T-helper 17 cell (primary cell): ENCODE measurements at places on chromosomes 5 and 9. TPM values are rescaled to one million over a fixed set of nuclear protein-coding genes. Genes with fewer than 3 reads are reported as not detected.

DNA sequence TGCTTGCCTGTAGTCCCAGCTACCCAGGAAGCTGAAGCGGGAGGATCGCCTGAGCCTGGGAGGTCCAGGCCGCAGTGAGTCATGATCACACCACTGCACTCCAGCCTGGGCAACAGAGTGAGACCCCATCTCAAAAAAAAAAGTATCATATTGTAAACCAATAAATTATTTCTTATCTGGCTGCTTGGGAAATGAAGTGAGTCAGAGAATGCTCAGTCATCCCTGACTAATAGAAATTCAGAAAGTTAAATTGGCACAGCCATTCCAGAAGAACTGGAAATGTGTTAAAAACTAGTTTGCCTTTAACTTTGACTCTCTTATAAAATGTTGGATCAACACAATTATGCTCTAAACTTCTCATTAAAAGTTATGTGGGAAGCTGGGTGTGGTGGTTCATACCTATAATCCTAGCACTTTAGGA lies 9.8 kb upstream of the GNE start:
- no peaks in the 10 kb centered on the region for H3K27me3 ChIP-seq
- no peak overlapping the region for H3K4me3 ChIP-seq
- no peaks in the 10 kb centered on the region for H3K4me1 ChIP-seq
- H3K27ac ChIP-seq = no peak overlapping the region

DNA sequence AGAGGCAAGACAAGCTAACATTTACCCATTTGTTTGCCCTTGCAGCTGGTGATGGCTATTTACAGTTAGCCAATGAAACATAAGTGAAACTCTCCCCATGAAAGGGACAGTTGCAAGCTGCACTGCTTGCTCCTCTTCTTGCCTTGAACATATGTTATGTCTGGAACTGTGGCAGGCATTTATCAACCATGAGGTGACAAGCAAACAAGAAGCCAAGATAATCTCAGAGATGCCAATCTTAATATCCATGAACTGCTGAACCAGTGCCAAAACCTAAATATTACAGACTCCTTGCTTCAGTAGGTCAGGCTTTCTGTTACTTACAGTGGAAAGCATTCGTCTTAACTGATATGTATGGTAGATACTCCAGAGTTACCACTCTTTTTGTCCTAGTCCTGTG lies 133.4 kb downstream of the ACTBL2 start:
- H3K27me3 ChIP-seq = peaks cover 20% of the 10 kb centered on the region
- H3K4me3 ChIP-seq = no peak overlapping the region
- no peak overlapping the region for H3K27ac ChIP-seq
- DNase-seq = no peak

HEXB gene
- 43.2 TPM for total RNA-seq

BHMT gene
- not detected for total RNA-seq

DNA sequence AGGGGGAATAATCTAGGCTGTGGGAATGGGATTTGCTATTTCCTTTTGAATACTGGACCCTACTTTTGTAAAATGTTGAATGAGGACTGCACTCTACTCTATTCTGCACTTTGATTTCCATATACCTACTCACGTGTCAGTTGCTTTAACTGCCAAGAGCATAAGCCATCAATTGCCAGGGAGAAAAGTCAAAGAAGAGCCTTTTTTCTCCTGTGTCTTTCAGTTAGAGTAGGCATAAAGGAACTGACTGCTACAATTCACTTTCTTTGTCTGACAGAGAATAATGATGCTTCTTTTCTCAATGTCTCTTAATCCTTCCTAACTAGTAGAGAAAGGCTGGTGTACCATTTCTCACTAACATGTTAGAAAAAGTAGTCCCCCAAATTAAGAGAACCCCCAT lies 231.6 kb downstream of the ELAVL2 start:
- H3K27me3 ChIP-seq = no peaks in the 10 kb centered on the region
- no peak overlapping the region for H3K4me3 ChIP-seq
- peaks cover 6% of the 10 kb centered on the region for H3K4me1 ChIP-seq
- no peak for DNase-seq
- no peaks in the 10 kb centered on the region for H3K36me3 ChIP-seq
- H3K27ac ChIP-seq = no peak overlapping the region

DNA sequence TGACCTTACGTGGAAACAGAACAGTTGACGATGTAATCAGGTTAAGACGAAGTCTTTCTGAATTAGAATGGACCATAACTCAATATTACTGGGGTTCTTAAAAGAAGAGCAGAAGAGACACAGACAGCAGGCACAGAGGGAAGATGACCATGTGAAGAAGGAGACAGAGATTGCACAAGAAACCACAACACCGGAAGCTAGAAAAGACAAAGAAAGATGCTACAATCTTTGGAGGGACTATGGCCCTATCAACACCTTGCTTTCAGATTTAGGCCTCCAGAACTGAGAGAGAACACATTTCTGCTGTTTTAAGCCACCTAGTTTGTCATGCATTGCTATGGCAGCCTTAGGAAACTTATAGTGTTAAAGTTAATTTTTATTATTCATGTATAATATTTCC lies 27.1 kb downstream of the CDH9 start:
- H3K27me3 ChIP-seq = no peaks in the 10 kb centered on the region
- DNase-seq = no peak
- H3K36me3 ChIP-seq = no peaks in the 10 kb centered on the region
- H3K27ac ChIP-seq = no peak overlapping the region
- no peaks in the 10 kb centered on the region for H3K4me1 ChIP-seq

- H3K36me3 ChIP-seq = no peaks in the 10 kb centered on the region
- peaks cover 32% of the 10 kb centered on the region for H3K27me3 ChIP-seq
- no peaks in the 10 kb centered on the region for H3K4me1 ChIP-seq
- DNase-seq = no peak
- no peak overlapping the region for H3K27ac ChIP-seq
Observed at GRCh38 chr5:172380301-172380986, 73.9 kb downstream of the SH3PXD2B start.

MRPL36 gene
- total RNA-seq = 12.3 TPM

- H3K4me3 ChIP-seq = no peak overlapping the region
- H3K36me3 ChIP-seq = no peaks in the 10 kb centered on the region
- peaks cover 10% of the 10 kb centered on the region for H3K4me1 ChIP-seq
- no peak overlapping the region for H3K27ac ChIP-seq
- peaks cover 16% of the 10 kb centered on the region for H3K27me3 ChIP-seq
- no peak for DNase-seq
Observed at GRCh38 chr9:125887172-125887571, 140.0 kb downstream of the PBX3 start.

- H3K27ac ChIP-seq = no peak overlapping the region
- no peaks in the 10 kb centered on the region for H3K36me3 ChIP-seq
- no peak for DNase-seq
Observed at GRCh38 chr5:171420431-171421241, 1.2 kb downstream of the FGF18 start.

DNA sequence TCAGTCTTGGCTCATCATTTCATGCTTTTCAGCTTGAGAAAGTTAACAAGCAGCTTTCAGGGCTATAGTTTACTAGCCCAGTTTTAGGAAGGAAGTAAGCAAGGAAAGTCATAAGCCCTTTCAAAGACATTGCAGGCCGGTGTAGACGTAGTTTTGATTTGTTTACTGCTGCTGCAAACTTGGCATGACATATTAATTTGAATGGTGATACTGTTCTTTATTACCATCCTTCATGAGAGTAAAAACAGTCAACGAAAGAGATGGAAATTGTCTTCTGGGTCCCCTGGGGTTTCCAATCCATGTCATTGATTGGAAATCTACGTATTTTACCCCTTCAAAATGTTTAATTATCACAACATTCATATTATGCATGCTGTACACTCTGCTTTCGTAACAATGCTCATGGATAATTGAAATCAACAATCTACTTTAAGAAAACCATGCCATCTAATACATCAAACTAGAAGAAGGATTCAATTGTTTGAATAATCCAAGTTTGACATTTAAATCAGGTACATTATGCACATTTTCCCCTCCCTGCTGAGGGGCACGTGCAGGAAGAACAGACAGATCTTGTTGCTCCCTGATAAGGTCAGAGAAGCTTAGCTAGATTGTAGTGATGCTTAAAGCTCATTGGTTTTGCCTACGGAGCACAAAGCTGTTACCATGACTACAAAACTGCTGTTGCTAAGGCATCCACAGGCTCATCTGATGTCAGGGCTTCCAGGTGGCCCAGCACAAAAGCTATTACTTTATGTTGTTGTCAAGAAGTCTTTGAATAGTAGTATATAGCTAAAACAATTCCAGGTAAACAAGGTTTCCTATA lies 139.9 kb upstream of the PRLR start:
- H3K36me3 ChIP-seq = no peaks in the 10 kb centered on the region
- peaks cover 25% of the 10 kb centered on the region for H3K27me3 ChIP-seq
- no peak for DNase-seq
- peaks cover 3% of the 10 kb centered on the region for H3K4me1 ChIP-seq

GRCh38 chr5:50751064-50751657 lies 84.7 kb downstream of the PARP8 start:
- H3K36me3 ChIP-seq = peaks cover 4% of the 10 kb centered on the region
- peak overlapping the region; percentile 96 for H3K27ac ChIP-seq
- no peaks in the 10 kb centered on the region for H3K27me3 ChIP-seq
- H3K4me1 ChIP-seq = peaks cover 35% of the 10 kb centered on the region

DNA sequence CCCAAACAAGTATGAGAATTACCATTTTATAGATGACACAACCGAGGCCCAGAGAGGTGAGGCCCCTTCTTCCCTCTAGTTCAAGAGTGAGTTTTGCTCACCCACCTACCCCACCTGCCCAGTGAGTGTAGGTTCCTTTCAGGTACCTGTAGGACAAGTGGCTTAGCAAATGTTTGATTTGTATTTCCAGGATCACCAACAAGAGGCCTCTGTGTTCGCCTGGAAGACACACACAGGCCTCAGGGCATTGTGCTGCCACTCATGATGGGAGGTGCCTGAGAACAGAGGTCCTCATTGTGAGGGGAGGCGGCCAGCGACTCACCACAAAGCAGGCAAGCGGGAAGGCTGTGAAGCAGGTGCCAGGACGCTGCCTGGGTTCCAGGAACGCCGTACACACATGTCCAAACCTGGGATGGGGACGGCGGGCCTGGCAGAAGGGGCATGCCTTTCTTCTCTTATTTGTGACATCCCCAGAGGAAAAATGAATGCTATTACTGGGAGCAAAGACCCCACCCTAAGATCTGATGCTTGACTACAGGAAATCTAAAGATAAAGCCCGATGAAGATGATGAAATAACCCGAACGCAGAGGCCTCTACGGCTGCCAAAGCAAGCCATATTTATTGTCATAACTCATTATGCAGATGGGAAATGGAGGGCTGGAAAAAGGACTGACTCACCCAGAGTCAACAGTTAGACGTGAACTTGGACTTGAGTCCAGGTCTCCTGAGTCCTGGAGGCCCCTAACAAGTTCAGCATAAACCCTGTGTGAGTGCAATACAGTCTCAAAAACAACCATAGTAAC lies 60.2 kb upstream of the SLC25A51 start:
- H3K27ac ChIP-seq = no peak overlapping the region
- no peak for DNase-seq
- no peak overlapping the region for H3K4me3 ChIP-seq
- no peaks in the 10 kb centered on the region for H3K36me3 ChIP-seq
- H3K27me3 ChIP-seq = peaks cover 10% of the 10 kb centered on the region
- no peaks in the 10 kb centered on the region for H3K4me1 ChIP-seq

- H3K27me3 ChIP-seq = peaks cover 15% of the 10 kb centered on the region
- DNase-seq = no peak
Observed at GRCh38 chr5:144308174-144308573, 137.5 kb downstream of the KCTD16 start.

DNA sequence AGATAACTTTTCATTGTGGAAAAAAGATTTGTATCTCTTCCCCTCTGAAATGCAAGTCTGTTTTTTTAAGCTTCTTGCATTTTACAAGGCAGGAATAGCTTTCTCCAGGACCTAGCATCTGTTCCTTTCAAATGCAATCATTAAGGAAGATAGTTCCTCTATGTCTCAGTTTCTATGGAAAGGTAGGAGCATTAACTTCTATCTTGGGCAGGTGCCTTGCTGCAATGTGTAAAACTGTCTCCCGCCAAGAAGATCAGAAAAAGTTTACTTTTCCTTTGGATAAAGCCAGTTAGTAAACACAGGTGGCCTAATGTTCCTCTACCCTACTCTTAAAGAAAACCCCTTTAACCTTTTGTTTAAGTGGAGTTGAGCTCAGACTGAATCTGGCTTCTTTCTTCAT lies 560.6 kb upstream of the CYLC2 start:
- H3K4me1 ChIP-seq = no peaks in the 10 kb centered on the region
- no peaks in the 10 kb centered on the region for H3K36me3 ChIP-seq
- no peak for DNase-seq
- no peaks in the 10 kb centered on the region for H3K27me3 ChIP-seq
- no peak overlapping the region for H3K27ac ChIP-seq

DNA sequence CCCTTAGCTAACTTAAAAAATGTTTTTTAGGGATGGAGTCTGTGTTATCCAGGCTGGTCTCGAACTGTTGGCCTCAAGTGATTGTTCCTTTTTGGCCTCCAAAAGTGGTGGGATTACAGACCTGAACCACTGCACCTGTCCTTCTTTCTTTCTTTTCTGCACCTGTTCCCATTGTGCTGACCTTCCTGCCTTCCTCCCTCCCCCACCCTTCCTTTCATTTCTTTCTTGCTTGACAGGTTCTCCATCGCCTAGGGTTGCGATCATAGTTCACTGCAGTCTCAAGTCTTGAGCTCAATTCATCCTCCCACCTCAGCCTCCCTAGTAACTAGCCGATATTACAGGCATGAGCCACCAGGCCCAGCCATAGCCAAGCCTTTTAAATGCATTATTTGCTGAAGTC lies 20.6 kb downstream of the JMY start:
- no peaks in the 10 kb centered on the region for H3K27me3 ChIP-seq
- no peaks in the 10 kb centered on the region for H3K36me3 ChIP-seq
- no peak overlapping the region for H3K4me3 ChIP-seq
- no peak overlapping the region for H3K27ac ChIP-seq
- no peak for DNase-seq

DNA sequence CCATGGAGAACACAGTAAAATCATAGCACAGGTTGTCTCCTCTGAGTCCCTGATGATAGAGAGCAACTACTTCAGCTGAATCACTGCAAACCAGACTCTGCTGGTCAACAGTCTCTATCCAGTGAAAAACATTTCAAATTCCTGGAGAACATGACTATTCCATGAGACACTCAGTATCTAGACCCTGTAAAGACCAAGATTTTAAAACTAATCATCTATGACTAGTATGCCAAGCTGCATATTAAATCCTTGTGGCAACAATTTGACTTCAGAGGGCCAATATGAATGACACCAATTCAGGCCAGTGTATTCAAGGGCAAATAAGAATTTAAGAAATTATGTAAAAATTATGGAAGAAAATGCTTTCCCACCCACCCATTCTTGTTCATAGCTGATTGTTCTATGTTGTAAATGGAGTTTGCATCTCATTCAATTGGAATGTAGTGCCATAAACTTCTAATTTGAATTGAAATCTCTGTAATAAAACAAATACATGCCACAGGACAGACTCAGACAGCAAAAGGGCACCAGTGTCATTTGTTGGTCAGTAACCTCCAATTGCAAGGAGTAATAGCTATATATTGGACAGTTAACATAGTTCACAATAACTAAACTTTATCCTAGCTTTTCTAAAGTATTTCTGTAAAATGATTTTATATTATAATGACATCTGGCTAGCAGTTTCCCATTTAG lies 80.1 kb upstream of the LPAR1 start:
- no peak overlapping the region for H3K27ac ChIP-seq
- H3K27me3 ChIP-seq = no peaks in the 10 kb centered on the region
- H3K4me1 ChIP-seq = no peaks in the 10 kb centered on the region

- H3K4me1 ChIP-seq = no peaks in the 10 kb centered on the region
- H3K27me3 ChIP-seq = peaks cover 59% of the 10 kb centered on the region
- H3K4me3 ChIP-seq = no peak overlapping the region
- H3K36me3 ChIP-seq = no peaks in the 10 kb centered on the region
Observed at GRCh38 chr5:7842531-7842930, 8.4 kb downstream of the CFAP90 start.

GRCh38 chr5:133888625-133888991 lies 79.8 kb downstream of the C5orf15 start:
- no peak overlapping the region for H3K4me3 ChIP-seq
- H3K27me3 ChIP-seq = peaks cover 18% of the 10 kb centered on the region
- H3K27ac ChIP-seq = no peak overlapping the region
- no peaks in the 10 kb centered on the region for H3K36me3 ChIP-seq
- no peak for DNase-seq
